ENCODE measurements at places on chromosomes 6 and 20. TPM values are rescaled to one million over a fixed set of nuclear protein-coding genes. Genes with fewer than 3 reads are reported as not detected.

The LAMA2 gene
- total RNA-seq, result 0.64 TPM

The PRL gene
- not detected for total RNA-seq

The SRMS gene
- not detected for total RNA-seq

The HNF4A gene
- total RNA-seq, result not detected

The HLA-DMB gene
- 0.25 TPM for total RNA-seq

The HLA-F gene
- total RNA-seq, result 22.3 TPM

The HTR1E gene
- total RNA-seq, result not detected

The ZFP57 gene
- 0.51 TPM for total RNA-seq

The IP6K3 gene
- not detected for total RNA-seq

The KHDC1L gene
- not detected for total RNA-seq

The TSPO2 gene
- total RNA-seq, result not detected

The WFDC5 gene
- not detected for total RNA-seq

The FOXC1 gene
- 2.8 TPM for total RNA-seq

The ALDH8A1 gene
- 0.25 TPM for total RNA-seq

The ABCC10 gene
- total RNA-seq, result 15.7 TPM

The RNF8 gene
- 22.5 TPM for total RNA-seq

The FAM184A gene
- total RNA-seq, result 0.13 TPM

The BNIP5 gene
- not detected for total RNA-seq

The CD93 gene
- 101 TPM for total RNA-seq

The OR2H2 gene
- not detected for total RNA-seq

The DNMT3B gene
- total RNA-seq, result 1.4 TPM

The IMPG1 gene
- total RNA-seq, result not detected

The CLPSL1 gene
- total RNA-seq, result not detected

The PGC gene
- not detected for total RNA-seq

The SLC35D3 gene
- not detected for total RNA-seq

The HUS1B gene
- 0.51 TPM for total RNA-seq

The VARS2 gene
- total RNA-seq, result 11.1 TPM

The INSM1 gene
- not detected for total RNA-seq
